KBM-7 (cell line): ENCODE measurements at places on chromosomes 4 and X.

DNA sequence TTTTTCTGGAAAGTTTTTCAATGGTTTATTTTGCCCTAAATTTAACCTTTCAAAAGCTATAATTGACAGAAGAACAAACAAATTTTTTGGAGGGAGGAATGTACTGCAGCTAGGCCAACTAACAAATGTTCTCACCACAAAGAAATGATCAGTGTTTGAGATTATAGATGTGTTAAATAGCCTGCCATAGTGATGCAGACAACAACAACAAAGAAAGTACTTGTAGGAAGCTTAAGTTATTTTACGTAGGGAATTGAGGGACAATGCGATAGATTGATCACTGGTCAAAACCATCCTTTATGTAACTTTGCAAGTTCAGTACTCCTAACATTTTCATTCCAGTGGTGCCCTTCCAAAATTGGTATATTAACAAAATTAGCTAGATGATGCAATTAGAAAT, 340.4 kb downstream of the SH3BGRL start:
- no peak for DNase-seq

DNA sequence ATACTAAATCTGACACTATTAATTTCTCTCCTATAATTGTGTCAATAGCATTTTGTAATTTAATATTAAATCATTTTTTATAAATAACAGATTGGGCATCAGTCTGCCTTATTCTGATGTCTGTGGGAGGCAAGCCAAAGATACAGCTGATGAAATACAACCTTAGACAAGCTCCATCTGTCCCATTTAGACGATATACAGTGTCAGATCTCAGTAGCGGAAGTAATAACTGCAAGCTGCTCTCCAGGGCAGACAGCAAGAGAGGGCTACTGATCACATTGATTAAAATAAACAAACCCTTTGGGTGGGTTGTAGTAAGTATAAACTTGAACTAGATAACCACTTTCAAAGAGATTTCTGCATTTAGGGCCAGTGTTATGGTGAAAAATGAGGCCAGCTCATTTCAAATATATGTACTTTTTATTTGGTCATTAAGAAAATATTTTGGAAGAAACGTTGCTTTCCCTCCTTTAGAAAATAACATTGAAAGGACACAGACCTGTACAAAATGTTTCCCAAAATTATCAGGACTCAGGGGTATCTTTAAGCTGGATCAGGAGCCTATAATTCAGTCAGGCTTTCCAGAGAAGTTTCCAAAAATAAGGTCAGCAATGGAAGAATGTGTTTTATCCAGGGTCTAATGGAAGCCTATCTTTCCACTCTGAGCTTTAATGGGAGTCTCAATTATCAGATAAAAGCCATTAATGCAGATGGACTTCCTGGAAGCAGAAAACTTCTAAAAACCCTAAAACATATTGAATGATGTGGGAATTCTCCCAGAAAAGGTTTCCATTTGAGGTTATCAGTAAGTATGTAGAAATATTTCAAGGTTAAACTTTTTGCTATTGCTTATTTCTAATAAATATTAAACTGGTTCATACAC, 1028.8 kb upstream of the IGFBP7 start:
- DNase-seq, result no peak

GRCh38 chr4:152334931-152335330, 201.0 kb downstream of the FBXW7 start:
- DNase-seq, result no peak

DNA sequence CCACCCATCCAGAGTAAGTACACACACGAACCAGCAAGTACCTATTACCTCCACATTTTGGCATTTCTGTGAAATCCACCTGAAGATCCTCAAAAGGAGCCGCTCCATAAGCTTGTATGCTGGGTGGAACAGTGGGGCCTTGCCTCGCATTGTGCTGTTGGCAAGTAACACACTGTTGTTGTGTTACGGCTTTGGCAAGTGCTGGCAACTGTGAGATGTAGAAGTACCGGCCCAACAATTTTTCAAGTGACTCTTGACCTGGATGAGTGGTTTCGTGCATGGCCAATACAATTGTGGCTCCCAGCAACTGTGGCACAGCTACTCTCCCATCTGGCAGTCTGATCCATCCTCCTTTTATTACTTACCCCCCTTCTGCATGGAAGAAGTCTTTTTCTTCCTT, 128.7 kb downstream of the CCNB3 start:
- no peak for DNase-seq
